ENCODE measurements at places on chromosomes 1 and 21.

- DNase-seq = no peak
These were observed 64.8 kb downstream of the PEX14 start for GRCh38 chr1:10539411-10540043.

GRCh38 chr1:64980745-64981600, 14.6 kb upstream of the JAK1 start:
- DNase-seq = no peak

DNA sequence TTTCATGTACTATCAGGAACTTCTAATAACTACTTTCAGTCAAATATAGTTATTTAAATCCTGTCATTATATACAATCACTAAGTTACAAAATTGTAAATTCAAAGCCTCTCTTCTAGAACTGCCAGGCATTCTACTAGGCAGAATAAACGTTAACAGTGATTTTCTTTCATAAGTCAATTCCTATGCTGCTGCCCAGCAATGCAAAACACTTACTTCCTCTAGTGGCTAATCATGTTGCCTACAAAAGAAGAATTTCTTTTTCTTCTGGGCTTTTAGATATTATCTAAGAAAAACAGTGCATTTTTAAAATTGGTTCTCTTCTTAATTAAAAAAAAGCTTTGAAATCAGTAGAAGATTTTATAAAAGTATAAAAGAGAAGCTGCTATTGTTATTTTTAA, 509.8 kb upstream of the ADAMTS5 start:
- no peak for DNase-seq

DNA sequence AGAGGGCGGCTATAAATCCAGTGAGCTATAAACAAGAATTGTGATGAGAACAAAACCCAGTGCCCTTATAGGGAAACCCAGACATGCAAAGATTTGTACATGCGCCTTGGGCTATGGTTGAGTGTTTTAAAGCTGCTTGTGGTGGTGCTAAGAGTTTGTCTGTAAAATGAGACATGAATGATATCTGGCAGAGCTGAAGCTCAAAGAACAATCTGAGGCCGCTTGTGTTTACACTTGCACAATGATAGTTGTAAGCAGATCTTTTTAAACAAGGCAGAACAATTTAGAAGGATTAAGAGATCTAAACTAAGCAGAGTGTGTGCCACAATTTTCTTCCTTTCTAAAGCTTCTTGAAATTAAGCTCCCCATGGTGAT, 80.4 kb upstream of the ADAMTS5 start:
- DNase-seq = no peak

- no peak for DNase-seq
These were observed 116.9 kb downstream of the RGS7 start for GRCh38 chr1:241240069-241240468.

- no peak for DNase-seq
These were observed 69.6 kb downstream of the NRIP1 start for GRCh38 chr21:14995226-14995625.

DNA sequence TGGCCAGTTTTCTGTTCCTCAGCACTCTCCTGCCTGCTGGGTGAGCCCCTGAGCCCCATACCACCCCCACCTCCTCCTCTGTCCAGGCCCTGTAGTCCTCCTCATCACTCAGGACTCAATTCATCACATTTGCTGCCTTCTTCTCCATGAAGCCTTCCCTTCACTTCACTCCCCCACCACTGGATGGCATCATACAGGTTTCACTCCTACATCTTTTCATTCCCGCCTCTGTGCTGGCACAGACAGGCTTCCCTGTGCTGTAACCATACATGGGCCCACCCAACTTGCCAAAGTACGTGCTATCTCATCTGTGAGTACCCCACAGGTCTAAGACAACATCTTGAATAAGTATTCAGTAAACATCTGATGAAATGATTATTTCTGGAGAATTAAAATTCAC, 56.9 kb downstream of the SLC45A1 start:
- DNase-seq = no peak

DNA sequence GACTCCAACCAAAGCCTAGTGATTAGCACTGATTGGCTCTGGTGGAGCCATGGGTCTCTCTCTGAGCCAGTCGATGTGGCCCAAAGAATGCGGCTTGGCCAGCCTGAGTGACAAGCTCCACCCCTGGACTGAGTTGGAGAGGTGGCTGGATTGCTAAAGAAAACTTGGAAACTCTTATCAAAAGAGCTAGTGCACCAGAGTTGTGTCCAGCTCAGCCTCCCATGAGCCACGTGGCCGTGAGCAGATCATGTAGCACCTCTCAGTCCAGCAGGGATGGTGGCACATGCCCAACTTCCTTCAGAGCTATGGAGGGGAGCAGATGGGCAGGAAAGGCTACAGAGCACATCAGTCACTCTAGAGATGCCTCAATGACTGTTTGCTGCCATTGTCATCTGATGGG, 142.8 kb upstream of the VAMP3 start:
- no peak for DNase-seq

GRCh38 chr21:26967062-26967913, at the start of gene ADAMTS5:
Gene ADAMTS5, minus strand, starts transcription at chr21:26967088. Its CDS starts 697 bp downstream, at chr21:26966391.
- DNase-seq = no peak

DNA sequence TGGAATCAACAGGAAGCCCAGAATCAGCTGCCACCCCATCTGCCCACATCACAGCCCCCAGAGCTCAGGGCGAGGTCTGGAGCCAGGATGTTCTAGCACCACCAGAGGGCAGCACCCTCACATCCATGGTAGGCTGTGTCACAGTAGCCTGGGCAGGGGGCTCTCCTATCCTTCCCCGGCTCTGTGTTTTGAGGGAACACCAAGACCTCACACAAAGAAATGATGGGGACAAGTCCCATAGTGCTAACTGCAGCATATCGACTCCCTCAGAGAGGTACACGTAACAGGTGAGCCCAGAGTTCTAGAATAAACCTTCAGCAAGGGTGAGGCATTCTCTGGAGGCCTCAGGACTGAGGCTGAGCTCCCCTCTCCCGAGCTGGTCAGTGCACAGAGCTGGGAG, 2.3 kb upstream of the KCNC4 start:
- DNase-seq = peak; percentile 53

DNA sequence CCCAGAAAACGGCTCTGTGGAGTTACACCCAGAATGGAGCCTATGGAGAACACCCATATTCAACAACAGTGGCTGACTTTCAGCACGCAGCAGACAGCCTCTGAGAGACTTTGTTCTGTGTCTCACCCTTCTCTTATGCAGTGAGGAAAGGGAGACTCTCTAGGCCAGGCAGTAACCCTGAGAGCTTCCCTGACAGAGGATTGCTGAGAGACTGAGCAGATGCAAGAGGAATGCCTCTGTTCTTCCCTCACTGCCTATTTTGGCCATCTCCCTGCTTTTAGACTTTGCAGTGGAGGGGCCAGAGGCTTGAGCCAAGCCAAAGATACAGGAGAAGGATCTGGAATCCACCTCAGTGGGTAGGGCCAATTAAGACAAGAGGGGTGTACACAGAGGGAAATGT, 41.8 kb upstream of the SLC16A1 start:
- no peak for DNase-seq

DNA sequence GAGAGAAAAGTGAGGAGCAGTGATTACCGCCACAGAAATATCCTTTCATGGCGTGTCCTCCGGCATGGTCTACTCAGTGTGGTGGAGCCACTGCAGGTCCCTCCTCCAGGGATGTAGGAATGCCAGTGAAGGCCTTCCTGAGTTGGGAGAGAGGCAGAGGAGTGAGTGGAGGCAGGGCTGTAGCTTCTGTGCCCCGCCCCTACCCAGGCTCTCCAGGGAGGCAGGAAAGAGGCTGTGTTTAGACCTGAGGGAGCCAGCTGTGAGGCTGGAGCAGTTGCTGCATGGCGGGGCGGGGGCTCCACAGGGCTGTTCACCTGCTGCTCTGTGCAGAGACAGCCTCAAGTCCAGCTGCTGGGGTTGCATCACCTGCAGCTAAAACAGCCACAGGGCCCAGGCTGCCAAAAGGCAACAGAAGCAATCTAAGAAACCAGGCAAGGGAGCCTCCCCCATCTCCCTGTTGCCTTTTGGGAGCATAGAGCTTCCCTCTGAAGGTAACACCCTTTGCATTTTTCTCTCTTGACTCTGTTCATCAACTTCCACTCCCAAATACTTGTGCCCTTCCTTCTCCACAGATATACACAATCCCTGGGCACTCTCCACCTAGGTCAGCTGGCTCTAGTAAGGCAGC, 801 bp upstream of the ANXA9 start:
- DNase-seq = no peak

DNA sequence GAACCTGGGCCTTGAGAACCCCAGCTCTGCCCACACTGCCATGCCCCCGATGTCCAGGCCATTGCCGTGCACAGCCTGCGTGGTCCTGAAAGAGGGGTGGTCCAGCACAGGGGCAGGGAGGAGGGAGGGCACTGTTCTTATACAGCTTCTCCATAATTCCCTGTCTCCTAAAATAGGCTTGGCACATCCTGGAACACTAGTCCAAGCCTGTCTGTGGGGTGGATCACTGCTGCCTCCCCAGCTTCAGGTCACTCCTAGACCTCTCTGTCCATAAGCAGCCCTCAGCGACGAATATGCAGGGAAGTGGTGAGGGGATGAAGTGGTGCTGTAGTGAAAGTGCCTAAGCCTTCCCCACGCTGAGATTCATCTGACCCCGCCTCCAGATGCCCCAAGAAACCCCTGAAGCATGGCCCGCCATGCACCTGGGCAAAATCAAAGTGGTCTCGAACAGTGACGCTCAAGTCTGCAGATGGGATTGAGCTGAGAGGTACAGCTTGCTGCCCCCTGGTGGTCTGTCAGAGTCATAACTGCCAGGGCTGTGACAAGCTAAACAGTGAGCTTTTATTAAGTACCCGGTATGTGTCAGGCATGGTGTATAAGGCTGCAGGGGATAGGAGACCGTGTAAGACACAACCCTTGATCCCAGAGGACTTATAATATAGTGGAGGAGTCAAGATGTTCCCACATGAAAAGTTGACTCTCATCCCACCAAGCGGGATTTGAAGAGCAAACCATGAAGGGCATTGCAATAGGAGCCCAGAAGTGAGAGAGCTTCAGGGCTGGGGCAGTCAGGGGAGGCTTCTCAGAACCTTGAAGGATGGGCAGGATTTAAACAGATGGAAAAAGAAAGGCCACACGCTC, 66.6 kb downstream of the FAM163A start:
- peak; percentile 36 for DNase-seq

GRCh38 chr1:1310109-1310385, 1.6 kb downstream of the PUSL1 start:
- DNase-seq = no peak

DNA sequence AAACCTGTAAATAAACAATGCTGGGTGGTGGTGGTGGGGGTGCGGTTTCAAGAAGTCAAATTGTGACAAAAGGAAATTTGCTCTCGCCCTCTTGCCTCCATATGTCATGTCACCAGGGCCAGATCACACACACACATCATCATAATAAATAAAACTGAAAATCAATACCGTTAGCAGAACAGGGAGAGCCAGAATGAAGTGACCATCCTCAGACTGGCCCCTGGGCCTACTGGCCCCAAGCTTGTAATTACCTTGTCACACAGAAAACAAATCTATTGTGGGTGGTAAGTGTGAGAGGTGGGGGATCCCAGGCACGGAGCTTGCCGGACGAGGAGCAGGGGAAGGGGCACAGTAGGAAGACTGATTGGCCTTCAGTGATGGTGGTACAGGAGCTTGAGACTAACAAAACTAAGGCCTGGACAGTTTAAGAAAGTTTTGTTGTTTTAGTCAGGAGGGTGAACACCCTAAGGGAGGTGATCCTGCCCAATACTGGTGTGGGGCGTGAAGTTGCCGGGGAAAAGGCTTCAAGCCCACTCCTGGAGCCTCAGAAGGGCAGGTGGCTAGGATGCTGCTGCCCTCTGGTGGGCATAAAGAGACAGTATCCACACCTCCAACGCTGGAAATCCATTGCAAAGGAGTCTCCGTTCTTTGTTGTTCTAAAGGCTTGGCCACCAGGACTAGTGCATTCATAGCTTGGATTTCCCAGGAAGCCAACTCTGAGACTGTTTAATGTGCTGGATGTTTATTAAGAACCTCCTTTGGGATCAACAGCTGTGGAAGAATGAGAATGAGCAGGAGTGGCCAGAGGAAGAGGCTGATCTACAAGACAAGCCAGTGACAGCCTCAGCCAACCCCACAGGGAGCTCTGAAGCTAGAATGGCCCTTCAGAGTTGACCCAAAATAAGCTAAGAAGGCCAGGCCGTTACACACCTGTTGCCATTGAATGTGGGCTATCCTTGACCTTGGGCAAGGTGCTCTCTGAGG, 8.1 kb upstream of the C1orf216 start:
- DNase-seq = peak; percentile 29

DNA sequence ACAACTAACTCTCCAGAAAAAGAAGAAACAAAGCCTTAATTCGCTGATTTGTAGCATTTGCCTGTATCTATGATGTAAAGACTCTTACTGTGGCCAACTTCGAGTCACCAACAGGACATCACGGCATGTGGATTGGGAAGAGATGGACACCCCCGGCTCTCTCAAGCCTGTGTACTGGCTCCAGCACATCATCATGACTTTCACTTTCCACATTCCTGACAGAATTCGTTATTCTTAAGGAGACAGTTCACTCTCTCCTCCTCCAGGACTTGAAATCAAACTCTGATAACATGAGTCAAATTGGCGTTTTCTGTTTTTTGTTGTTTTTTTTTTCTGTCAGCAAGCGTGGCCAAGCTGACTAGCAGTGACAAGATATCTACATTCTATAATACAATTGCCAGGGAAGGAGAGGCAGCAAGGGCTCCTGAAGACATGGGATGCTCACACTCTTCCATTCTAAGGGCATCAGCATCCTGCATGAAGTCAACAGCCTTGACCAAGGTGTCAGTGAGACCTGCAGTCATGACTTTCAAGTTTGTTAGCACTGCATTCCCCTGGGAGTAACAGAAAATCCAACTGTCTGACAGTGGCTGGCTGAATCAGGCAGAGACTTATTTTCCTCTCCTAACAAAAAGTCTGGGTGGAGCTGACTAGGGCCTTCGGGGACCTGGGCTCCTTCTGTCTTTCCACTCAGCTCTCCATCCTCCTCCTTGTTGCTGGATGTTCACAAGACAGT, 13.3 kb upstream of the TRAF3IP3 start:
- no peak for DNase-seq

GRCh38 chr1:233655301-233655740, 41.4 kb downstream of the KCNK1 start:
- no peak for DNase-seq

- DNase-seq = no peak
These were observed 58.2 kb downstream of the ITSN1 start for GRCh38 chr21:33700491-33700890.

DNA sequence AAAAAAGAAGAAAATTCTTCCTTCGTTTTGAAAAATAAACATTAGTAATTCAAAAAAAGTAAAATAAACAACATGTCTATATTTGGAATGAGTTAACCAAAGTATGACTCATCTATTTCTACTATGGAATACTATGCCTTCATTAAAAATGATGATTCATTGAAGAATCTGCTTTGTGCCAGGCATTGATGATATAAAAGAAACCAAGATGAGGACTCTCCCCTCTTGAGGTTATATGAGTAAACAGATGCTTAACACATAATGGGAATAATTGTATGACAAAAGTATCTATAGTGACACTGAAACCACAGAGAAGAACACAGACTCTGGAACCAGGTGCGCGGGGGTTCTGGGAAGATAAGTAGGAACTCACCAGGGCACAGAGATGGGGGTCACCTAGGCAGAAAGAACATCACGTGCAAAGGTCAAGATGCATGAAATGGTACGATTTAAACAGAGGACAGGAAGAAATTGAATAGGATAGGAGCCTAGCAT, 18.8 kb downstream of the ELF3 start:
- DNase-seq = no peak
